ENCODE measurements at places on chromosomes 5 and 9.
A peak's percentile ranks its signal among the peaks of the same experiment; 100 is the strongest.

DNA sequence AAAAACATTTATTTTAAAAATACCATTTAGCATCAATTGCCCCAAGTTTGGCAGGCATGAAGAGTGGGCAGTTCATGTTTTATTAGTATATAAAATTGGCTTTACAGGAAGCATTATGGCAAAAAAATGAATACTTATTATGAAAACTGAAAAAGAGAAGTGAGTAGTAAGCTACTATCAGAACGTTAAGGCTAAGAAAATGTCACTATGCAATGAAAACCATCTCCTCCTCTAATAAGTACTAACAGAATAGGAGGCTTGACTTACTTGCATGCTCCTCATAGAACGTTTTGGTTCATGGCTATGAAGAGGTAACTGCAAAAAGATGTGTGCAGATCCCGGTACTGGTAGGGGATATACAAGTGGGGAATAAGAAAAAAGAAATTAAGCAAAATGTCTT, 23.6 kb downstream of the TICAM2 start:
- DNase-seq, result no peak

- no peak for DNase-seq
Observed at GRCh38 chr5:33457126-33457525, 16.4 kb downstream of the TARS1 start.

- no peak for DNase-seq
Observed at GRCh38 chr9:95796029-95796428, 79.5 kb upstream of the ERCC6L2 start.

DNA sequence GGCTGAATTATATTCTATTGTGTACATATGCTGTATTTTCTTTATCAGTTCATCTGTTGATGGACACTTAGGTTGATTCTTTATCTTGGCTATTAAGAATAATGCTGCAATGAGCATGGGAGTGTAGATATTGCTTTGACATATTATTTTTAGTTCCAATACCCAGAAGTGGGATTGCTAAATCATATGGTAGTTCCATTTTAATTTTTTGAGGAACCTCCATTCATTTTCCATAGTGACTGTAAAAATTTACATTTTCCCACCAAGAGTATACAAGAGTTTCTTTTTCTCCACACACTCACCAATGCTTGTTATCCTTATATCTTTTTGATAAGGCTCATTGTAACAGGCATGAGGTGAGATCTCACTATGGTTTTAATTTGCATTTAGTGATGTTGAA, 19.4 kb downstream of the JAK2 start:
- no peak for DNase-seq

DNA sequence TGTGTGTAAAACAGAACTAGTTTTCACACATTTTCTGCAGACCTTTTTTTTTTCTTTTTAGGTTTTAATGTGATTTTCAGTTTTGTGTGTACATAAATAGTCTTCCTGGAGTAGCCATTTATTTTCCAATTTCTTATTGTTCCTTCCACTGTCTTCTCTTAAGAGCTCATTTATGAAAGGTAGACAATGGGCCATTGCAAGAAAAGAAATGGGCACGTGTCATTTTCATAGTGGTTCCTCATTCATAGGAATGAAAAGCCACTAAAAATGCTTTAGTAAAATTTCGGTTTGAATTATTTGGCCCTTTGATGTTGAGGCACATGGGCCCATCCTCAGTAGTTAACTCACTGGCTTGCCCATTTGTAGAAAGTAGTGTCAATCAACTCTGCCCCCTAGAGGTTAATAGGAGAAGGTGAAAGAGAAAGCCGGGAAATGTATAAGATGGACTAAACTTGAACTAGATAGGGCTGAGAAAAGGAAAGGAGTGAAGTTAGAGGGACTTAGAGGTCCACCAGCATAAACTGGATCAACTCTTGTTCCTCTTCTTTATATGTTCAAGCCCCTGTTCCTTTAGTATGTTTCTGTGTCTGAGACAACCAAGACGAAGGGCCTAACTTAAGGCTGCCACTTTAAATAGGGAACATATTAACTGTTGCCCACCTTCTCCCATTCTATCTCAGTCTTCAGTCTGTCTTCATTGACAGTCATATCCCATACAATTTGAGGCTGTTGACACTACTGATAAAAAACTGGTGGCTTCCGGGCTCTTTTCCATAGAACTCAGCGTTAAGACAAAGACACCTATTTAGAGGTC, 72.6 kb downstream of the SMARCA2 start:
- DNase-seq, result no peak

DNA sequence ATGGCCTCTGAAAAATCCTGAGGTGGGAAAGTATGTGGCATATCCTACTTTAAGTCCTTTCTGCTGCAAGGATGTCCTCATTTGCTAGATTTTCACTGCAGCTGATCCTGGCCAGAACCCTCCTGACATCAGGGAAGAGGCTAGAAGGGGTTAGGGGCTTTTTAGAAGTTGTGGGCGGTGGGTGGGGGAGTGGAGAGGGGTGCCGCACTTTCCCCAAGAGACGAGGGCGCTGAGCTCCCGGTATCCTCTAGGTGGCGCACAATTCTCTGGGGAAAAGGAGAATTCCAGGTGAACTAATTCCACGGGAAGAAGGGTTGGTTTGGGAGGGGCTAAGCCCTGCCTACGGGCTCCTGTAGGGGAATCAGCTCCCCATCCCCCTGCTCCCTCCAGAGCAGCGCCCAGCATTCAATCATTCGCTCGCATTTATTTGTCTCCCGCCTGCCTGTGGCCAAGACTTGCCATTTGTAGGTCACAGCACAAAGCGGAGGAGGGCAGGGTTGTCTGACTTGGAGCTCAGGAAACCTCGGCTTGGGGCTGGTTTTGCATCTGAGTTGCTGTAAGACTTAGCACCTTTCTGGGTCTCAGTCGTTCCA, 42.9 kb upstream of the HAND1 start:
- DNase-seq, result peak; percentile 7

- no peak for DNase-seq
Observed at GRCh38 chr5:134512661-134512999, 12.8 kb upstream of the JADE2 start.

- peak; percentile 80 for DNase-seq
Observed at GRCh38 chr9:68584189-68585033, 43.7 kb upstream of the TMEM252 start.

GRCh38 chr9:126672634-126673284, 59.0 kb downstream of the LMX1B start:
- DNase-seq, result no peak

DNA sequence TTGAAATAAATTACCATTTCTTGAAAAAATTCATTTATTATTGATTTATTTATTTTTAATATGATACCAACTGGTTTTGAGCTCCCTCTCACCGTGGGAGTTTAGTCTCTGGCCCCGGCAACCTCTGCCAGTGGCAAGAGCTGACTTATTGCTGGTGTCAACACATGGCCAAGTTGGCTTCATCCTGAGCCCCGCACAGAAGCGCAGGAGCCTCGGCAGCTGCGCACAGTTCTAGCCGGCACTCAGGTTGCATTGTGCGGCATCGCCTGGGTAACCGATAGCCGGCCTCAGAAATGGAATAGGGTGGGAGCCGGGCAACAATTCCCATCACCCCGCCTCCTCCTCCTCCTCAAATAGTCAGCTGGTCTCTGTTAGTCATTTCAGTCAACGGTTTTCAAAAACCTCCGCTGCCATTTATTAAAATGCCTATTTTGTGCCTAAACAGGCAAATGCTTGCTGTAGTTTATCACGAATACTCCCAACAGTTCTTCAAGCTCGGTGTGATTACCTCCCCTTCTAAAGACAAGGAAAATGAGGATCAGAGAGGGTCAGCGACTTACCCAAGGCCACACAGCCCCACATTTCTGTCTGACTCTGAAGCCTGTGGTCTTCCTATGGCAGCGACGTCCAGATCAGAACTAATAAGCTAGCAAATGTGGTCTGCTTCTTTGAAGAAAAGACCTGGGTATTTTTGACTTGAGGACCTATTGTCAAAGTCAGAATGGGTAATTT, 15.7 kb upstream of the MSX2 start:
- no peak for DNase-seq

- no peak for DNase-seq
Observed at GRCh38 chr5:146419696-146420095, 27.4 kb upstream of the TCERG1 start.

DNA sequence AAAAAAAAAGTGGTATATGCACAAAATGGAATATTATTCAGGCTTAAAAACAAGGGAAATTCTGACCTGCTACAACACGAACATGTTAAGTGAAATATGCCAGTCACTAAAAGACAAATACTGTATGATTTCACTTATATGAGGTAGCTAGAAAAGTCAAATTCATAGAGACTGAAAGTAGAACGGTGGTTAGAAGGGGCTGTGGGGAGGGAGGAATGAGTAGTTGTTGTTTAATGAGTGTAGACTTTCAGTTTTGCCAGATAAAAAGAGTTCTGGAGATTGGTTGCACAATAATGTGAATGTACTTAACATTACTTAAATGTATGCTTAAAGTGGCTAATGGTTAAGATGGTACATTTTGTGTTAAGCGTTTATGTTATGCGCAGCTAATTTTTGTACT, 79.5 kb upstream of the IL12B start:
- no peak for DNase-seq

- DNase-seq, result no peak
Observed at GRCh38 chr9:5586391-5586802, 42.5 kb upstream of the RIC1 start.

- DNase-seq, result no peak
Observed at GRCh38 chr9:93318480-93318879, 133.0 kb upstream of the FAM120A start.

- DNase-seq, result no peak
Observed at GRCh38 chr9:126111556-126111955, 215.1 kb upstream of the MVB12B start.

GRCh38 chr5:134545070-134545868, 19.8 kb downstream of the JADE2 start:
- no peak for DNase-seq

DNA sequence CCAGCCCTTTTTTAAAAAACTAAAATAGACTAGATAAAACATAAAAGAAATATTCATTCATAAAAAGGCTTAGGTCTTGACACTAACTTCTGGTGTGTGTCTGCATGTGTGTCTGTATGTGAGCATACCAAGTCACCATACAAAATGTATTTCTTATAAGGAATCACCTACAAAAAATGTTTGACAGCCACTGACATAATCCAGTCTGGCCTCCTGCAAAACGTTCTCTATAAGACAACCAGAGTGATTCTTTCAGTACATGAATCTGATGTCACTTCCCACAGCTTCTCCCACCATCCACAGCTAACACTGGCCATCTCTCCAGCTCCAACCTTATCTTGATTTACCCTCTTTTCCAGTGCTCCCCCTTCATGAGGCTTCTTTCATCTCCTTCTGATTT, 192.3 kb downstream of the TLE1 start:
- DNase-seq, result no peak

DNA sequence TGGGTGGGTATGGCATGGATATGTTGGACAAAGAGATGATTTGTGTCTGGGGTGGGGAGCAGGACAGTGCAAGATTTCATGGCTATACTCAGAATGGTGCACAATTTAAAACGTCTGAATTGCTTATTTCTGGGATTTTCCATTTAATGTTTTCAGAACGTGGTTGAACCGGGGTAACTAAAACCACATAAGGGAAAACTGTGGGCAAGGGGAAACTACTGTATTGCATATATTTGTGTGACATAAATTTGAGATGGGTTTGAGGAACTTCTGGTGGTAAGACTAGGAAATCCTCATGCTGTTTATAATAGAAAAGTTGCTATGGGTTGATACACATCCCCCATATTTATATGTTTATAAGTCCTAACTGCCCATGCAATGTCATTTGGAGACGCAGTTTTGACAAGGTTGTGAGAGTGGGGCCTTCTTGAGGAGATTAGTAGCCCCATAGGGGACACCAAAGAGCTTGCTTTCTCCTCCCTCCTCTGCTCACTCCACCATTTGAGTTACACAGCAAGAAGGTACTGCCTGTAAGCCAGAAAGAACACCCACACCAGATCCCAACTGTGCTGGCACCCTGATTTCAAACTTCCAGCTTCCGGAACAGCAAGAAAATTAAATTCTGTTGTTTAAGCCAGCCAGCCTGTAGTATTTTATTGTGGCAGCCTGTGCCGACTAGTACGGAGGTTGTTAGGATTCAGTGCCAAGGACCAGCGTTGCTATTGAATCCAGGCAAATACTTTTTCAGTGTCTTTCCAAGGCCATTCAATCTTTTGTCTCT, 2118.9 kb downstream of the MAT2B start:
- no peak for DNase-seq

GRCh38 chr5:176596689-176597416, 13.1 kb downstream of the GPRIN1 start:
- no peak for DNase-seq

- DNase-seq, result no peak
Observed at GRCh38 chr5:2168601-2169429, 286.1 kb upstream of the IRX4 start.

- no peak for DNase-seq
Observed at GRCh38 chr9:36855448-36856315, 178.4 kb downstream of the PAX5 start.

- DNase-seq, result no peak
Observed at GRCh38 chr9:124913378-124913777, 27.5 kb downstream of the GOLGA1 start.

DNA sequence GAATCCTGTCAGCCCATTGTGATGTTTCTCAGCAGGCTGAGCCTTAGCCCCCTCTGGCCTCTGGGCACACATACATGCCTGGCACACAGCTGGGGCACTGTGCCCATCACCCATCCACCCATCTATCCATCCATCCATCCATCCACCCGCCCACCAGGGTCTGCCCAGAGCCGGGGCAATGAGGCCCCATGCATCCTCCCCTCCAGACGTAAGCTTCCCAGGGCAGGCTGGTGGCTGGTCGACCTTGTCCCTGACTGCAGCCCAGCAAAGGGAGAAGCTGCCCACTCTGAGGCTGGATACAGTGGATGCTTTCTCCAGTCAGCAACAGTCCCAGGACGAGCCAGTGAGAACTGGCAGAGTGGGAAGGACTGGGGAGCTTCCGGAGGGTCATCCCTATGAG, 21.1 kb upstream of the SLC25A51 start:
- DNase-seq, result no peak

DNA sequence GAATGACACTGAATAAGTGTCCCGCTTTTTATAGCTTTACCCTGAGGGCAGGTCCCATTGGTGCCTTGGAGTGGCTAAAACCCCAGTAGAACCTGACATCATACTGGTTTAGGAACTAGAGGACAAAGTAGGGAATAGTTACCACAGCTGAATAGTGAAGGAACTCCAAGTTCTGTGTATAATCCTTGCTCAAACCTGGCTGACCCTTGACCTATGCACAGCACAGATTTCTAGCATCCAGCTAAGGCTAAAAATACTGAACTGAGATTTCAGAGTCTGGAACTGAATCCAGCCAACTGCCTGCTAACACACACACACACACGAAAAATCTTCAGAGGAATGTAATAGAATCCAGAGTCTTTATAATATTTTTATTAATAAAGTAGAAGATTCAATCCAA, 50.8 kb downstream of the C5 start:
- no peak for DNase-seq

- DNase-seq, result no peak
Observed at GRCh38 chr9:4986296-4986695, 1.2 kb downstream of the JAK2 start.

GRCh38 chr9:114559830-114560513, 27.6 kb upstream of the ATP6V1G1 start:
- no peak for DNase-seq

- DNase-seq, result no peak
Observed at GRCh38 chr9:37575511-37575914, 667 bp downstream of the FBXO10 start.

- peak; percentile 9 for DNase-seq
Observed at GRCh38 chr9:73683862-73684591, 532.4 kb downstream of the ANXA1 start.

All from putamen (tissue), 1 donor.